ENCODE measurements at places on chromosomes 1 and 21.
A peak's percentile ranks its signal among the peaks of the same experiment; 100 is the strongest.

DNA sequence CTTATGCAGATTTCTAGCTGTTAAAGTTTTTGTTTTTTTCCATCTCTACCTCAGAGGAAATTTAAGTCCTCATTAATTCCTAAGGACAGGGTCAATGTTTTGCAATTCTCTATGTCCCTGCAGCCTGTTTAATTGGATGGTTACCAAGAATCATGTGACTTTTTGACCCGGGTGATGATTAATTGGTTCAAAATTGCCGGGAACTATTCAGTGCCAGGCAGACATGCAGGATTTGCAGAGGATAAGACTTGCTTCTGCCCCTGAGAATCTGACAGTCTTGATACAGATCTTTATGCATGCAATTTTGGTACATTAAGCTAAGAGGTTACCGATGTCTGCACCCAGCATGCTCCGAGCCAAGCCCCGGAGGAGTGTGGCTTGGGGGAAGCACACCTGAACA is 87.9 kb downstream of the PLPP3 start:
- DNase-seq, result peak; percentile 13
- no peak overlapping the region for H3K4me3 ChIP-seq
- no peaks in the 10 kb centered on the region for H3K4me1 ChIP-seq
- H3K27ac ChIP-seq, result no peak overlapping the region
- H3K36me3 ChIP-seq, result peaks cover 10% of the 10 kb centered on the region

GRCh38 chr21:41630917-41631316 is 123.0 kb upstream of the TMPRSS2 start:
- H3K27me3 ChIP-seq, result no peaks in the 10 kb centered on the region
- H3K4me1 ChIP-seq, result peaks cover 28% of the 10 kb centered on the region
- DNase-seq, result no peak
- peak overlapping the region; percentile 49 for H3K27ac ChIP-seq
- no peak overlapping the region for H3K4me3 ChIP-seq

DNA sequence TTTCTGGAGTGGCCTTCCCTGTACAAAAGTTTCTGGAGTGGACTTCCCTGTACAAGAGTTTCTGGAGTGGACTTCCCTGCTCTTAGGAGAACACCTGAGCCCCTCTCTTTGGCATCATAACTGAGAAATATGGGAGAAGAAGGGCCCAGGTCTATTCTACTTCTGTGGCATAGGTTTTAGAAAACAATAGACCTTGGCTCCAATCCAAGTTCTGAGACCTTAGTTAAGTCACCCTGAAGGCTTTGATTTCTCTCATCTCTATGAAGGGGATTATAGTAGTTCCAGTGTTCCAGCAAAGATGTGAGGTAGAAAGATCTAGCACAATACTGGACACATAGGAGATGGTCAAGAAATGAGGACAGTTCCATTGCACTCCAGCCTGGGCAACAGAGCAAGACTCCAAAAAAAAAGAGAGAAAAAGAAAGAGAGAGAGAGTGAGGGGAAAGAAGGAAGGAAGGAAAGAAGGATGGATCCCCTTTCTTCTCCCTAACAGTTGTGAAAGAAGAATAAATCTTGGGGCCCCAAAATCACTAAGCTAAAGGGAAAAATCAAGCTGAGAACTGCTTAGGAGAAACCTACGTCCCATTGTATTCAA is 13.3 kb upstream of the EIF4G3 start:
- H3K36me3 ChIP-seq, result no peaks in the 10 kb centered on the region
- peaks cover 2% of the 10 kb centered on the region for H3K4me1 ChIP-seq
- peaks cover 5% of the 10 kb centered on the region for H3K27me3 ChIP-seq
- no peak for DNase-seq
- no peak overlapping the region for H3K27ac ChIP-seq

GRCh38 chr1:209549443-209550205 is 33.9 kb upstream of the CAMK1G start:
- no peaks in the 10 kb centered on the region for H3K36me3 ChIP-seq
- no peak overlapping the region for H3K4me3 ChIP-seq
- H3K27ac ChIP-seq, result no peak overlapping the region
- no peak for DNase-seq
- H3K4me1 ChIP-seq, result no peaks in the 10 kb centered on the region

GRCh38 chr1:245301921-245302320 is 147.1 kb downstream of the KIF26B start:
- no peak overlapping the region for H3K27ac ChIP-seq
- H3K36me3 ChIP-seq, result no peaks in the 10 kb centered on the region
- no peak for DNase-seq
- no peak overlapping the region for H3K4me3 ChIP-seq
- peaks cover 3% of the 10 kb centered on the region for H3K27me3 ChIP-seq

GRCh38 chr21:28442624-28443023 is 550.1 kb downstream of the LTN1 start:
- peak; percentile 64 for DNase-seq
- H3K27me3 ChIP-seq, result no peaks in the 10 kb centered on the region
- no peaks in the 10 kb centered on the region for H3K36me3 ChIP-seq
- no peak overlapping the region for H3K4me3 ChIP-seq
- no peaks in the 10 kb centered on the region for H3K4me1 ChIP-seq

- no peaks in the 10 kb centered on the region for H3K27me3 ChIP-seq
- no peaks in the 10 kb centered on the region for H3K4me1 ChIP-seq
- no peak for DNase-seq
- no peak overlapping the region for H3K4me3 ChIP-seq
- H3K27ac ChIP-seq, result no peak overlapping the region
These were observed 49.8 kb upstream of the GADD45A start for GRCh38 chr1:67635055-67635809.

DNA sequence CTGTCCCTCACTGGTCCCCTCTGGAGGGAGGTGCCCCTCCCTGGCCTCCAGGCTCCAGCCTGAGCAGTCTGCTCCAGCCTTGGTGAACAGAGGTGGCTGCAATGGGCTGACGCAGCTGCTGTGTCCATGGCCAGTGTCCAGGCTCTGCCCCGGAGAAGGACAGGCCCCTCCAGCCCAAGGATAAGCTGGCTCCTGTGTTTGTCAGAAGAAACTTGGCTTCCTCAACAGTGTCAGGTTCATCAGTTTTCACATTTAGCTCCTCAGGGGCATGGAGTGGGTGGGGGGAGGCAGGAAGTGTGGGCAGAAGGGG is 402.8 kb downstream of the MATN1 start:
- no peaks in the 10 kb centered on the region for H3K36me3 ChIP-seq
- peaks cover 9% of the 10 kb centered on the region for H3K27me3 ChIP-seq
- no peaks in the 10 kb centered on the region for H3K4me1 ChIP-seq
- no peak overlapping the region for H3K4me3 ChIP-seq
- H3K27ac ChIP-seq, result no peak overlapping the region

GRCh38 chr1:51222809-51223208 is 13.3 kb upstream of the RNF11 start:
- no peak for DNase-seq
- H3K4me3 ChIP-seq, result no peak overlapping the region
- H3K4me1 ChIP-seq, result no peaks in the 10 kb centered on the region
- no peak overlapping the region for H3K27ac ChIP-seq

DNA sequence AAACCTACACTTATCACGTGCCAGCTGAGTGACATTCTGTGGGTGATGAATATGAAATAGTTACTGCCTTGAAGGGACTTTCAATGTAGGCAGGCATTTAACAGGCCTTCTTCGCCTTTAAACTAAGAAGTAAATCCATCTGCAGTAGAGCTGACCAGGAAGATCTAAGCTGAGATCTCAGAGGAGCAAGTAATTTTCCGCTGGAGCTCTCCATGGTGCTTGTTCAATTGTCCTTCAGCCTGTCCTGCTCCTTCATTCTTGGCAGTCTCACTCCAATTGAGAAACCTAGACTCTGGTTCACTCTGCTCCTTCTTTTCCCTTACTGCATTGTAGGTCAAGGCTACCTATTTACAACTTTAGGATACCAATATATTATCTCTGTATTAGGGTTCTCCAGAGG is 183.5 kb downstream of the HMCN1 start:
- no peak overlapping the region for H3K4me3 ChIP-seq
- H3K36me3 ChIP-seq, result no peaks in the 10 kb centered on the region
- H3K27ac ChIP-seq, result no peak overlapping the region
- no peaks in the 10 kb centered on the region for H3K4me1 ChIP-seq
- H3K27me3 ChIP-seq, result no peaks in the 10 kb centered on the region
- DNase-seq, result peak; percentile 33

- DNase-seq, result peak; percentile 20
- H3K36me3 ChIP-seq, result no peaks in the 10 kb centered on the region
- no peak overlapping the region for H3K27ac ChIP-seq
- H3K4me1 ChIP-seq, result peaks cover 29% of the 10 kb centered on the region
These were observed 20.0 kb downstream of the IL6R start for GRCh38 chr1:154425172-154425571.

- H3K4me3 ChIP-seq, result no peak overlapping the region
- no peaks in the 10 kb centered on the region for H3K36me3 ChIP-seq
- no peak overlapping the region for H3K27ac ChIP-seq
- DNase-seq, result no peak
- H3K27me3 ChIP-seq, result no peaks in the 10 kb centered on the region
These were observed 2.5 kb downstream of the MR1 start for GRCh38 chr1:181036107-181036836.

GRCh38 chr1:56363007-56363770 is 216.2 kb downstream of the PLPP3 start:
- H3K27me3 ChIP-seq, result no peaks in the 10 kb centered on the region
- no peaks in the 10 kb centered on the region for H3K4me1 ChIP-seq
- H3K36me3 ChIP-seq, result no peaks in the 10 kb centered on the region
- no peak overlapping the region for H3K4me3 ChIP-seq
- H3K27ac ChIP-seq, result no peak overlapping the region
- no peak for DNase-seq

DNA sequence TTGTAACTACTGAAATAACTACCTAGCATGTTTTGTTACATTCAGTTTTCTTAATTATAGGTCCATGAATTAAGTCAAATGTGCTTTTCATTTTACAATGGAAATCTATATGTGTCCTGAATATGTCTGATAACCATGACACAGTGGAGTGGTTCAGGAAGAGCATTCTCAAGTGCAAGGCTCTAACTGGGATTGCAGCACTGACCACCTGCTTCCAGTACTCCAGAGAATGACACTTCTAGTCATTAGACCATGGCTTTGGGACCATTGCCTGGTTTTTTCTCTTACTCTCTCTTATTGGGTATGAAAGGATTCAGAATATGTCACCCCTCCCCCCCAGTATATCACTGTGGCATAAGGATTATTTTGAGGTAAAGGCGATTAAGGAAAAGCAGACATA is 204.9 kb upstream of the CACYBP start:
- H3K4me1 ChIP-seq, result peaks cover 11% of the 10 kb centered on the region
- no peaks in the 10 kb centered on the region for H3K36me3 ChIP-seq
- no peak for DNase-seq

DNA sequence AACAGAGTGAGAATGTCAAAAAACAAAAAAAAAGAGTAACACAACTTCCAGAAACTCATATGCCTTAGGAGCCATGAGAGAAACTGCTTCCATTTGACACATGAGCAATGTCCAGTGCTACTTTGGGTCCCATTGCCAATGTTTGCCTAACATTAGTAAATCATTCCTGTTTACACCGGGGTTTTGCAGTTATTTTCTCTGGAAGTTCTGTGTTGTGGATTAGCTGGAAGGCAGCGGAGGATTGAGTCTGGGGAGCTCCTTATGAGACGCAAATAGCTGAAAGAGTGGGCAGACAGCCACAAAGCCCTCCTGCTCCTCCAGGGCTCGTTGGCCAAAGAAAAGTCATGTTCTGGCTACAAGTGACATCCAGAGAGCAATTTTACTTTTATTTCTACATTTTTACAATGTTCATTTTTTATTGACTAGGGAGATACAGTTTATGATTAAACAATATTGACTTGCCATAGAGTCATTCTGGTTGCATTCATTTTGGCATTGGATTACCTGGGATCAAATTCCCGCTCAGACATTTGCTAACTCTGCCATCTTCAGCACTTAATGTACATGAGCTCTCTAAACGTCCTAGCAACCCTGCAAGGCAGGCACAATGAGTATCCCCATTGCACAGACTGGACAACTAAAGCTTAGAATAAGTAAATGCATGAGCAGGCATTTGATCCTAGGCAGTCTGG is 66.4 kb upstream of the GALNT2 start:
- no peaks in the 10 kb centered on the region for H3K36me3 ChIP-seq
- no peaks in the 10 kb centered on the region for H3K4me1 ChIP-seq
- peaks cover 8% of the 10 kb centered on the region for H3K27me3 ChIP-seq
- no peak overlapping the region for H3K4me3 ChIP-seq
- no peak for DNase-seq

- H3K4me1 ChIP-seq, result peaks cover 8% of the 10 kb centered on the region
- no peak overlapping the region for H3K4me3 ChIP-seq
- no peak overlapping the region for H3K27ac ChIP-seq
- DNase-seq, result no peak
- H3K36me3 ChIP-seq, result no peaks in the 10 kb centered on the region
These were observed 102.7 kb upstream of the DPH5 start for GRCh38 chr1:101128211-101128727.

DNA sequence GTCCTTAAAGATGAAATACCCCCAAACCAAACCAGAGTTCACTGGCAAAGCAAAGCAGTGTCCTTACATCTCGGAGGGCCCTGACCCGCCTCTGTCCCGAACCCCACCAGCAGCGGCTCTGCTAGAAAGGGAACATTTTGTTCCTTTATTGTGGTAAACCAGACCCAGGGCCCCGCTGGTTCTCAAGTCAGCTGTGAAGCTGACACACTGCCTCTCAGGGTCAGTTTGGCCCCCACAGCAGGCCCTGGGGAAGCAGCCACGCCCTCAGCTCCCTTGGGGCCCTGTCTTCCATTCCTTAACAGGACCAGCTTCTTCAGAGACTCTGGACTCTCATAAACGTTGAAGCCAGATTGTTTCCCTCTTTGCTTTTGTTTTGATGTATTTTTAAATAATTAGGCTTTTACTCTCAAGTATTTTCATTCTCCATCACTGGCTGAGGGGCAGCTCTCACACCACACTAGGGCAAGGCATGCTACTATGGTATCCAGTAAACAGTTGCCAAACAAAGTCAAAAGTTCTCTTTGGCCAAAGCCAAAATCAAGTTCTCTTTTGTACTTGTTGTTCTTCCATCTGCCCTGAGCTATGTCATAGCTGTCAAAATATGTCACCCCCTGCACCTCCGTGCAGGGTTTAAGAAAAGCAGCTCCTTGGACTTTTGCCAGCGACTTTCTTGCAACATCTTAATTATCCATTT is 61.1 kb upstream of the ANGPTL1 start:
- no peak overlapping the region for H3K27ac ChIP-seq
- H3K4me3 ChIP-seq, result no peak overlapping the region
- no peaks in the 10 kb centered on the region for H3K4me1 ChIP-seq

DNA sequence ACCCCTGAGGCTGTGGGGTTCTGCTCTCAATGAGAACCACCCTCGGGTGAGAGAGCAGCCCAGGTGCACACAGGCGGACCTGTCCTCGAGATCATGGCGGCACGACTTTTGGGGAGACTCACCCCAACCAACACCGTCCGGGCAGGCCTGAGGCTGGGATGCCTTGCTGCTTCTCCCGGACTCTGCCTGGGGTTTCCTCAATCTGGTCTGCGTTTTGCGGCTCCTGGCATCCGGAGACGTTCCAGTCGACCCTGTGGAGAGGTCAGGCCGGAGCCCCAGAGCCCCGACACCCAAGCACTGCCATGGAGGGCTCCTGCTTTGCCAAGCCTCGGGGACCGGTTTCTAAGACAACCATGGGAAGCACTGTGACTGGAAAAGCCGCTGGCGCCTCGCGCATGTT is 3879.7 kb downstream of the SRGAP2C start:
- H3K27me3 ChIP-seq, result no peaks in the 10 kb centered on the region
- H3K4me3 ChIP-seq, result no peak overlapping the region
- no peak for DNase-seq
- H3K4me1 ChIP-seq, result no peaks in the 10 kb centered on the region
- H3K27ac ChIP-seq, result no peak overlapping the region
